ENCODE measurements at places on chromosomes 12 and 14. TPM values are rescaled to one million over a fixed set of nuclear protein-coding genes. Genes with fewer than 3 reads are reported as not detected.

MGP gene
- 1.3 TPM for total RNA-seq

SUOX gene
- total RNA-seq, result 18.0 TPM

CLMN gene
- 33.4 TPM for total RNA-seq

DNA sequence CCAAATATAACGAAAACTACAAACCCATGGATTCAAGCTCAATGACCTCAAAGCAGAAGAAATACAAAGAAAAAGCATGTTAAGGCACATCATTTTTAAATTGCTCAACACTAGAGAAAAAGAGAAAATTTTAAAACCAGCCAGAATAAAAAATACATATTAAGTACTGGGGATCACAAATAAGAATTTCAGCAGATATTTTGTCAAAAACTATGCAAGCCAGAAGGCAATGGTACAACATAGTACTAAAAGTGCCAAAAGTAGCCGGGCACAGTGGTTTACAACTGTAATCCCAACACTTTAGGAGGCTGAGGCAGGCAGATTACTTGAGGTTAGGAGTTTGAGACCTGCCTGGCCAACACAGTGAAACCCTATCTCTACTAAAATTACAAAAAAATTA is 10.2 kb downstream of the SGPP1 start:
- peak; percentile 26 for DNase-seq

DNA sequence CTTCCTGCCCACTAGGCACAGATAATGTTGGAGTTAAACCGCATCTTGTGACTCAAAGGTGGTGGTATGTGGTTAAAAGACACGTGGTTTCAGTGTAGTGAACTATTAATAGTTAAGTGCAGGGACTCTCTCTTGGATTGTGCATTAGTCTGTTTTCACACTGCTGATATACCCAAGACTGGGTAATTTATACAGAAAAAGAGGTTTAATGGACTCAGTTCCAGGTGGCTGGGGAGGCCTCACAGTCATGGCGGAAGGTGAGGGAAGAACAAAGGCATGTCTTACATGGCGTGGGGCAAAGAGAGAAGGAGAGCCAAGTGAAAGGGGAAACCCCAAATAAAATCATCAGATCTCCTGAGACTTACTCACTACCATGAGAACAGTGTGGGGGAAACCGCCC is 362.3 kb downstream of the GLT1D1 start:
- no peak for DNase-seq

DNA sequence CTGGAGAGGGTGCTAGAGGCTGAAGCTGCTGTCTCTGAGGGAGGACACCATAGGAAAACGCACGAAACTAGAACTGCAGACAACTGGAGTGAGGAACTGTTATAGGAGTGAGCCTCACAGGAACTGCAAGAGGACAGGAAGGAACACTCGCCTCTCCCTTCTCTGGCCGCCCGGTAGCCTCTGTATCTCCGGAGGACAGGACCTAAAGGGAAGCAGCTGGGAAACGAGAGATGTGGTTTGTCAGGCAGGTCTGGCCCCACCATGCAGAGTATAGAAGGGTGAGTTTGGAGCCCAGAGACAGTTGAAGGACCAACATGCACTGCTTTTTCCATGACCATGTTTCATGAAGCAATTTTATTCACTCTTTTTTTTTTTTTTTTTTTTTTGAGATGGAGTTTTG is 127.3 kb downstream of the EFCAB11 start:
- DNase-seq, result no peak

DNA sequence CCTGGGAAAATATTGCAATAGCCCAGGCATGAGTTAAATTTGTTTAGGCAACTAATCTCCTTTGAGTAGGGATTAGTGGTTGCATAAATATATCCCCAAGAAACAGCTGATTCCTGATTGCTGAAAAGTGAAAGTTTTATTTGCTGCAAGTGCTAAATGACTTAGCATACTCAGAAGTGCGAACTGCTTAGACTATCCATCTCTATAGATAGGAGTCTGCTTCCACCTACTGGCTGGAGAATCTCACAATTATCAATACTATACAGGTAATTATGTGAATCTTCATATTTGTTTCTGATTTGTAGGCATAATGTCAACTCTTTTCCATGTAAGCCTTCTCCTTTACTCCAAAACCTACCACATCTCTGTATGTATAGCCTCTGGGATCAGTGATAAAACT is 12.0 kb upstream of the SLCO1B3 start:
- DNase-seq, result peak; percentile 7

DNA sequence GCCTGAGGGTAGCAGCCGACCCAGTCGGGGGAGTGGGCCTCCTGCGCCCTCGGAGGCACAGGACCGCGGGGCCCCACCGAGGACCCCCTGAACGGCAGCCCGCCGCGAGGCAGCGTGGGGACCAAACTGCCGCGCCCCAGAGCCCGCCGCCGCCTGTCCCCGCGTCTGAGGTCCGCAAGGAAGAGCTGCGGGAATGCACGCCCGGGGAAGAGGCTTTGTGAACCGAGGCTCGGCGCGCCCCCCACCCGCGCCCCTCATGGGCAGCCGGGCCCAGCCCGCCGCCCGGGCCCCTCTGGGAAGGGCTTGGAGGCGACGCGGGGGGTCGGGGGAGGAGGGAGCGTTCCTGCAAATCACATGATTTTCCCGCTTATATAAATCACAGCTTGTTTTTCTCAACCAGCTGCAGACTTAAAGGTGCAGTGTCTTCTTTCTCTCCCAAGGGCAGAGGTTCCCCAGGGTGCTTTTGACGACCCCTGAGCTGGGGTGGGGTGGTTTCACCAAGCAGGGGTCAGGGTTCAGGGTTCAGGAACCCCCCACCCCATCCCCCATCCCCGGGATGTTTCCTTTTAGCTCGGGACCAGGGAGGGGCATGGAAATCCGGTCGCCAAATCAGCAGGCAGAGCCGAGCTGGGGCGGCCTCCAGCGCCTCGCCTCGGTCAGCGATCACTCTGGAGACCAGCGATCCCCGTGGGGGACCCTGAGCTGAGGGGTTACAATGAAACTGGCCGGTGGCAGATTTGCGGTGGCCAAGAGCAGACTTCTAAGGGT is 44.7 kb upstream of the ATP23 start:
- no peak for DNase-seq

DNA sequence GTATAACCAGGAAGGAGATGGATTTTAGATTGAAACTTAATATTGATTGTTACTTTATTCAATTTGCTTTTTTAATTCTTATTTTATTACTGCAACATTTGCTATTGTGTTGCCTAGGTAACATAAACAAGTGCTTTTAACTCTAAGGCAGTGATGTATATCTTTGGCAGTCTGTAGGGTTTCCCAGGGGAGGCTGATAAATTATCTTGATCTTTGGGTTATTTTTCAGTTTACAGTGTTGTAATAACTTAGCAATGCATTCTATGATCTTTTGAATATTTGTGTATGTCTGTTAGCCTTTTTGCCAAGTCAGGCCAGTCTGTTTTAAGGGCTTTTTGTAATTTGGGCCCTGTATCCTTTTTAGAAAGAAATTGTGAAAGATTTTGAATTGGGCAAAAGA is 7.8 kb upstream of the DTD2 start:
- no peak for DNase-seq

DNA sequence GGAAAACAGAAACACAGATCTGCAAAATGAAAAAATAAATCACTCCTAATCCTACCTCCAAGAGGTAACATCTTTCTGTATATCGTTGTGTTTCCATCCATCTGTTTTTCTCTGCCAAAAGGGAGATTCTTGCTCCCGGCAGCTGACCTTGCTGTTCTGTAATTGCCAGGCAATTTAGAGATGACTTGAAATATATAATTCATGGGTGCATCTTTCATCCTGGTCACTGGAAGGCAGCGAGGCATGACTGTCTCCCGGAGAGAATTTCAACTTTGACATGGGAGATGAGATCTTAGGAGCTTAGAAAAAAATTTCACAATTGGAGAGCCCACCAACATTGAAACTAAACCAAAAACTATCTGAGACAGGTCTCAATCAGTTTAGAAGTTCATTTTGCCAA is 53.0 kb downstream of the WSCD2 start:
- no peak for DNase-seq
